CD4-positive, alpha-beta T cell treated with Interleukin-1 beta for 1 hour (primary cell): ENCODE measurements at places on chromosomes 5 and 9.

GRCh38 chr9:118295413-118295812 is 591.2 kb downstream of the TLR4 start:
- DNase-seq = no peak

DNA sequence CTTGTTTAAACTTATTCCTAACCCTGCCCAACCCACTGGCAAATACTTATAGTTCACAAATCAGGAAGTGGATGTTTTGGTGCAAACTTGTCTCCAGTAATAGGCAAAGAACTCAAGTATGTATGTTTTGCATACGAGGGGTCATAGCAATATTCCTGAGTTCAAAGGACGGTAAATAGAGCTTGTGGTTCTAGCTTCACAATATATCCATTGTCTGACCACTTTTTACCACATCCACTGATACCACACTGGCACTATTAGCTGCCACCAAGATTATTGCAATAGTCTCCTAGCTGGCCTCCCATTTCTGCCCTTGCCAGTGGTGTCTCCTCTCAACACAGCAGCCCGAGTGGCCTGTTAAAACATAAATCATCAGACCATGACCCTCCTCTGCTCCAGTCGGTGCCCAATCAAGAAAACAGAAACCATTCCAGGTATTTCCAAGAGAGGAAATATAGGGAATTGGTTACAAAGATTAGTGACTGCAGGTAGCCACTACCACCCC is 17.0 kb downstream of the GRXCR2 start:
- no peak for DNase-seq

DNA sequence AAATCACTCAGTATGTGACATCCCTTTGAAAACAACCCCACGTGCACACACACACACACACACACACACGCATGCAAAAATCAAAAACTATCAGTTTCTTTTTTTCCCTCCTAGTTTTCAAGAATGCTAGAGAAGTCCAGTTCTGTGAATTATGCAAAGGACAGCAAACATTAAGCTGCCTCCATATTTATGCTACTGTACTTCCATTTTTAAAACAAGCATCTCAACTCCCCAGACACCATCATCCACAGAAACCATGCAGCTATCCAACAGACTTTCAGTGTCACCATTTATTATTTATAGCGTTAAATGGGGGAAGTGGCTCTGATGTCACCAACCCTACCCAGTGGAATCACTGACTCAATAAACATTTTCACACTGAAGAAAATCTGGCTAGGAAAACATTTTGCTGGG is 1.6 kb downstream of the FBXW11 start:
- DNase-seq = peak; percentile 36

DNA sequence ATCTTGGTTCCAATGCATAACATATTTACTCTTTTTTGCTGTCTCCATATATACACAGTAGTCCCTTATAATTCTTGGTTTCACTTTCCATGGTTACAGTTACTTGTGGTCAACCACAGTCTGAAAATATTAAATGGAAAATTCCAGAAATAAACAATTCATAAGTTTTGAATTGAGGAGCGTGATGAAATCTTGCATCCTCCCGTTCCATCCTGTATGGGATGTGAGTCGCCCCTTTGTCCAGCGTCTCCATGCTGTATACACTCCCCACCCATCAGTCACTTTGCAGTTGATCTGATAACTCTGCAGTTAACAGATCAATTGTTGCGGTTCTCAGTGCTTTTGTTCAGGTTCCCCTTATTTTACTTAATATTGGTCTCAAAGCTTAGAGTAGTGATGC is 11.5 kb upstream of the FAF2 start:
- DNase-seq = no peak

GRCh38 chr9:38761339-38761738 is 41.4 kb upstream of the FAM240B start:
- DNase-seq = no peak

GRCh38 chr5:79086116-79086515 is 16.5 kb downstream of the BHMT2 start:
- DNase-seq = no peak

DNA sequence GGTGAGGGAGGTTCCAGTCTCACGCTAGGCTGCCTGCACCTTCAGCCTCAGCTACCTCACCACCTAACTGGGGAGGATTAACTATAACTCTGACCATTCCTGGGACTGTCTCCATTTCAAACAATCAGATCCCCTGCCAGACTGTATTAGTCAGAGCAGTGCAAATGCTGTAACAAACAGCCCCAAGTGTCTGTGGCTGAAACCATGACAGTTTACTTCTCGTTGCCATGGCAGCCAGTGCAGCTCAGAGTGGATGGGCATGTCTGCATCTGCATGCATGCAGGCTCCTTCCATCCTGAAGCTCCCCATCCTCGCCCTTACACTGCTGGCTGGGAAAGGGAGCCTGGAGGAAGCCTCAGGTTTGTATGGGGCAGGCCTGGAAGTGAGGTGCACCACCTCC is 86.7 kb downstream of the KCNIP1 start:
- no peak for DNase-seq

- DNase-seq = no peak
These were observed 74.8 kb upstream of the RAPGEF1 start for GRCh38 chr9:131814707-131815106.

GRCh38 chr5:4625206-4625896 is 514.8 kb upstream of the ADAMTS16 start:
- DNase-seq = no peak

DNA sequence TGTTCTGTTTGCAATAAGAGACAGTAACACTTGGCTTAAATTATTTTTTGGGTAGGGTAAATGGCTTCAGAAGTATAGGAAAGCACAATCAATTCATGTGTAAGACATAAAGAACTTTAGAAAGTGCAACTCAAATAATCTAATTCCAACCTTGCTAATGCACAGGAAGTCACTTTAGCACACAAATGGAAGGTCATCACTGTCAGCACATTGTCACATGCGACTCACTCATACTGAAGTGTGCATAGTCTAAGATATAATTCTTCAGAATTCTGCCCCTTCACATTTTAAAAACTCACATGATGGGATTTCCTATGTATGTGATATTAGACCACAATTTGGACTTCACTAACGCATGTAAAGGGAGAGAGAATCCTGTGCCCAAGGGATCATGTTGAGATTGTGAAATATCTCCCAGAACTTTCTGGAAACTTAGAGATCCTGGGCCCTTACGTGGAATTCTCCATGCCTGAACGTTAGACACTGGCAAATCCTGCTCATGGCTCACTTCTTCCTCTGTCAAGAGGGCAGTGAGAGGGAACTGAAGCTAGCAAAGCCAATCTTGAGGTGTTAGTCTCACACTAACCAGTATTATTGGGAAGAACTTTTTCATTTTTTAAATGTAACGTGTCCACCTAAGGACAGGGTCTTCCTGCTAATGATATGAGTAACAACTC is 403.2 kb upstream of the PTGER4 start:
- DNase-seq = no peak

DNA sequence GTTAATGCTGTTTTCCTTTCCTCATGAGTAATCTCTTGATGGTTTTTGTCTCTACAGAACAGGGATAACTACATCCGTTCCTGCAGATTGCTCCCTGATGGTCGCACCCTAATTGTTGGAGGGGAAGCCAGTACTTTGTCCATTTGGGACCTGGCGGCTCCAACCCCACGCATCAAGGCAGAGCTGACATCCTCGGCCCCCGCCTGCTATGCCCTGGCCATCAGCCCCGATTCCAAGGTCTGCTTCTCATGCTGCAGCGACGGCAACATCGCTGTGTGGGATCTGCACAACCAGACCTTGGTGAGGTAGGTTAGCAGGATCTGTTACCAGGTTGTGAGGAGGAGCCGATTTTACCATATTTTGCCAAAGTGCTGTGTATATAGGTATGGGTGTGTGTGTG is 148.2 kb downstream of the TLE4 start:
- no peak for DNase-seq

- no peak for DNase-seq
These were observed 79.3 kb downstream of the EPB41L4A start for GRCh38 chr5:112339761-112340160.

DNA sequence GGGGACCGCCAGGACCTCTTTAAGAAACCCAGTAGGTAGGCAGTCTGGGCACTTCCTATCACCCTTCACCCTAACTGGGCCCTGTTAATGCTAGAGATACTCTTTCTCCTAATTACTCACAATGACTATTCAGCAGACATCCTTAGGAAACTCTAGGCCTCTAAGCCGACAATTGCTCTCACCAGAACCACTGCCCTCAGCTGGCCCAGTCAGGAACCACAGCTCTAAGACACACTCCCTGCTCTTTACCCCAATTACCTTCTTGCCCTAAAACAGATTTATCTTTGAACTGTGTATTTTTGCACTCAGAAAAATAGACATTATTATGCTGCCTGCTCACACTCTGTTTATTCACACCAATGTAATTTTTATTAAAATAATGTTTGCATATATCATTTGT is 432.6 kb upstream of the SLC30A5 start:
- no peak for DNase-seq

DNA sequence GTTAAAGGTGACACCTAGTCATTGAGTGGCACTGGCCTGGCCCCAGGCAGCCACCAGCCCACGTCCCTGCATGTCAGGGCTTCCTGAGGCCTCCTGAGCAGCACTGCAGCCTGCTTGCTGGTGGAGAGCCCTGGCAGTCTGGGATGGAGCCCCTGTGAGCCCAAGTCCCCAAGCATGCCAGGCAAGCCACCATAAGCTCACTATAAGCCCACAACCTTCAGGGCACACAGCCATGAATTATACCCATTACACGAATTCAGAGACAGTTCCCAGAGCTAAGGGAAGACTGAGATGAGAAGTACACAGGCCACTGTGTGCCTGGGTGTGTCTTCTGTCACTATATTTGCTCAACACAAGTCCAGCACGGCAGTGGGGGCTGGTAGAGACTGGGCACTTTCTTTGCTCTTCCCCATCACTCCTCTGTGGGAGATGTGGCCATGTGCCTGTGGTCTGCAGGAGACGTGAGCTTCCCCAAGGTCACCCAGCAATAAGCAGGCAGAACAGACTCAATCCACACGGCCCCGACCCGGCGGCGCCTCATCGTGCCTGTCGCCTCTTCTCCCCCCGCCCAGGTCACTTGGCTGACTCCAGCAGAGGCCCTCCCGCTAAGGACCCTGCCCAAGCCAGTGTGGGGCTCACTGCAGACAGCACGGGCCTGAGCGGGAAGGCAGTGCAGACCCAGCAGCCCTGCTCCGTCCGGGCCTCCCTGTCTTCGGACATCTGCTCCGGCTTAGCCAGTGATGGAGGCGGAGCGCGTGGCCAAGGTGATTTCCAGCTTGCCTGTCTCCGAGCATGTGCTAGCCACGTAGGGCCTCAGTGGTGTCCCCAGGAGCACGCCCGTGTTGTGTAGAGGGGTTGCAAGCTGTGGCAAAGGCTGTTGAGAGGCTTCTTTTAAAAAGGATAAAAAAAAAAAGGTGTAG is 114.8 kb downstream of the WNK2 start:
- DNase-seq = no peak

DNA sequence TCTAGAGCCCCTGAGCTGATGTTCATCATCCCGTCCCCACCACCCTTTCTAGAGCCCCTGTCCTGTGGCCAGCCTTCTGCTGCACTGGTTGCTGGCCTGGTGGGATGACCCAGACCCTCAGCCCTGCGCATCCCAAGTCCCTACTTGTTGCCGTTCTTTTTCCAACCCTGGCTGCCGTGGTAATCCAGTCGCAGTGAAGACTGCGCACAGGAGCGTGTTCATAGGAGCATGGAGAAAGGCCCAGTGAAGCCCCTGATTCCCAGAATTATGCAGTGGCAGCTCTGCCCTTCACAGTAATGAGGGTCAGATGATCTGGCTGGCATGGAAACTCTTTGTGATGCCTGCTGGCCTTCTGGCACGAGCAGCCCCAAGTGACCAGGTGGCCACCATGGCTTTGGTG is 183.3 kb downstream of the CACNA1B start:
- DNase-seq = no peak

- no peak for DNase-seq
These were observed 136.9 kb upstream of the RFX3 start for GRCh38 chr9:3662671-3663070.

DNA sequence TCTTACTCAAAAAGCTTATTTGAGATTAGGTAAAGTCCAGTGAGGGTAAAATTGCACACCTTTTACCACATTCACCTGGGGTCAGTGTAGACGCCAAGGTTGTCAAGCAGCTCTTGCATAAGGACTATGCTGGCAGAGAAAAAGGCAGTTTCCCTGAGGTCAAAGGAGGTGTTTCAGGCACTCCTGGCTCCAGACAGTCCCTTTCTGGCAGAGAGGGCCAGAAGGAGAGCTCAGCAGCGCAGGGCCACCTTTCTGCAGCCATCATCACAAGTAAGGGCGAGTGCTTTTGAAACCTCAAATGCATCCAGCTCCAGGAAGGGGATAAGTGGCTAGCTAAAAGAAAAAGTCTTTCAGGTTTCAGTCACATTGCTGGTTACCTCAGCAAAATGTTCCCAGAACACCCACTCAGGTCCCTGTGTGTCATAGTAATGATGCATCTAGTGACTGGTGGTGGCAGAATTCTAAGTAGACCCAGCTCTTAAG is 16.7 kb upstream of the IL13 start:
- DNase-seq = no peak

DNA sequence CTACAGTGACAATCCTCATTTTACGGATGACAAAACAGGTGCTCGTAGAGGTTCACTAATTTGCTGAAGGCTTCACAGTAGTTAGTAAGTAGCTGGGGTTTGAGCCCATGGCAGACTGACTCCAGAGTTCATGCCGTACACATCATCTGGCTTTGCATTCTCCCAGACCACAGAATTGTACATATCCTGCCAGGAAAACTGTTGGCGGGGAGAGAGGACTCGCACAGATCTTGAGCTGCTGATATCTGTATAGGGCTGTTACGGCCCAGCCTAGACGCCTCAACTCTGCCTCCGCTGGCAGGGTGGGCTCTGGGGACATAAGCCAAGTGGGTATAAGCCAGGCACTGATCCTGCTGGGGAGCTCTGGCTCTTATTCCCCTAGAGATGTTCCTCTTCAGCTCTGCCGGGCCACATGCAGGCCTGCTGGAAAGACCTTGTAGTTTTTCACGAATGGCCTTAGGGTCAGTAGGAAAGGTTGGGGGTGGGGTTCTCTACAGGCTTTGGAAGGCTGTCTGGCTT is 16.3 kb downstream of the LARP1 start:
- DNase-seq = no peak

GRCh38 chr9:121656941-121657470 is 5.6 kb downstream of the DAB2IP start:
- no peak for DNase-seq

GRCh38 chr9:134069480-134070399 is 1.9 kb upstream of the BRD3 start:
- DNase-seq = no peak

- peak; percentile 27 for DNase-seq
These were observed 41.9 kb upstream of the IPPK start for GRCh38 chr9:92711844-92712243.

- DNase-seq = no peak
These were observed 3.7 kb upstream of the SLC30A5 start for GRCh38 chr5:69090158-69090557.

- no peak for DNase-seq
These were observed 10.0 kb downstream of the DUSP1 start for GRCh38 chr5:172760959-172761358.

- no peak for DNase-seq
These were observed 62.4 kb downstream of the ADAMTS12 start for GRCh38 chr5:33829430-33829829.
